ENCODE measurements at places on chromosomes 3 and 15.

- no peak for DNase-seq
Measured at GRCh38 chr3:87359826-87360225, 83.4 kb upstream of the POU1F1 start.

DNA sequence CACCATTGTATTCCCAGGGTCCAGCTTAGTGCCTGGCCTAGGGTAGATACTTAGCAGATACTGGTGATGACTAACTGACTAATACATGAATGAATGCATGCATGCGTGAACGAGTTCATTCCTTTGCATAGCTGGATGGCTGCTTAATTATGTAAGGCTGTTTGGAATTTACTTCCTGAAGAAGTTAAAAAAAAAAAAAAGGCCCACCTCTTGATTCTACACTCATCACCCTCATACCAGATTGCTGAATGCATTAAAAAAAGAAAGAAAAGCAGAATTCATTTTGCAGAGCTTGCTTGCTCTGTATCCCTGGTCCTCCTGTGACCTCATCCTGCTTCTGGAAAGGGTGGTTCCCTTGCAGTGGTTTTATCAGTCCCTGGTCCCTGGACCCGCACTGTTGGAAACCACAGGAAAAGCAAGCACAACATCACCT is 277.6 kb upstream of the CFAP20DC start:
- DNase-seq = no peak

GRCh38 chr3:175150812-175151401 is 291.8 kb downstream of the NAALADL2 start:
- peak; percentile 96 for DNase-seq

GRCh38 chr3:150105886-150106612 is 135.4 kb upstream of the PFN2 start:
- DNase-seq = no peak

GRCh38 chr3:69710153-69710977 is 28.9 kb upstream of the MITF start:
- no peak for DNase-seq

GRCh38 chr3:52891615-52892081 is 5.7 kb downstream of the STIMATE start:
- DNase-seq = no peak

- DNase-seq = no peak
Measured at GRCh38 chr3:154971341-154971740, 108.8 kb upstream of the MME start.

GRCh38 chr3:157753787-157754136 is 250.5 kb upstream of the VEPH1 start:
- DNase-seq = no peak

DNA sequence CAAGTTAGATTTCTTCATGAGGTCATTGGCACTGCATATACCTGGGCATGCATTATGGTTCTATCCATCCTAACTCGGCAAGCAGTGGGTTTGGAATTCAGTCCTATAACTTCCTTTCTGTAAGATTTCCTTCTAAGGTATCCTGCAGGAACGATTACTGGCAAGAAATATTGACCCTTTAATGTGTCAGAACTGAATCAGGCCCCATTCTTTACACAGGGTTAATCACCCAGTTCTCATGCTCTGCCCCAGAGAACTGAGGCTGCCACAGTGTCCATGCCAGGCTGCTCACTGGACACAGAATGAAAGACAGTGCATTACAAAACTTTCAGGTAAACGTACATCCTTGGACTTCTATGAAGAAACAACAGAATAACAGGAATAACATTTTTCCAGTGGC is 108.9 kb downstream of the RPL22L1 start:
- DNase-seq = no peak

GRCh38 chr15:46146915-46147314 is 512.1 kb downstream of the SQOR start:
- DNase-seq = no peak

- DNase-seq = no peak
Measured at GRCh38 chr3:159798951-159799350, 189.7 kb upstream of the IL12A start.

DNA sequence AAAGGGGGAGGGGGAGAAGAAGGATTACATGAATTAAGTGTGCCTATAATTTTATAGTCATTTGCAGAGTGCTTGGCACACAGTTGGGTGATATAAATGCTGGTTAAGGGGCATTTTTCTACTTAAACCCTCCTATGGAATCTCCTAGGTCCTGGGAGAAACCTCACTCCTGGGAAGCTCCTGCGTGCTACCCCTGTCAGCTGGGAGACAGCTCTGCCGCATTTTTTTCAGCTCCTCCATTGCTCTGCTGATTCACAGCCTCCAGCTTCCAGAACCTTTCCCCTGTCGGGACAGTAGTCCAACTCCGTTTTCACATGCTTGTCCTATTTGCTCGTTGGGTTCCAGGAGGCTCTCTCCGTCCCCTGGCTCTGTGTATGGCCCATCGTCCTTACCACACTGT is 59.2 kb downstream of the CHRD start:
- no peak for DNase-seq

- DNase-seq = no peak
Measured at GRCh38 chr3:126371096-126371705, 14.0 kb upstream of the KLF15 start.

- DNase-seq = no peak
Measured at GRCh38 chr3:157280354-157280753, 120.4 kb upstream of the CCNL1 start.

GRCh38 chr3:192884777-192885773 is 32.6 kb downstream of the MB21D2 start:
- DNase-seq = no peak

DNA sequence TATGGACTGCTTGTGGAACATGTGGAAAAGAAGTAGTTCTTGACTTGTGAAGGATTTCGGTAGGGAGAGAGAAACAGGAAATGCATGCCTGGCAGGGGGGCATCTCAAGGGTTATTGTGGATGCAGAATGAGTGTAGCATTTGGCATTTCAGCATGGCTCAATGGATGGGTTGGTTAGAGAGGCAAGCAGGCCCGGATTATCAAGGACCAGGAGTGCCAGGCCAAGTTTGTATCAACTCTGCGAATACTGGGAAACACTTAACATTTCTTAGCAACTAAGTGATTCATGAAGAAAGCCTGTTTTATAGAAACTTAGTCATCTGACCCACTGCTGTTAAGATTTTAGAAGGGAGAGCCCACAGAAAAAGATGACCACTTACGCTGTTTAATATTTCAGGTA is 33.6 kb downstream of the KIF15 start:
- no peak for DNase-seq

- no peak for DNase-seq
Measured at GRCh38 chr3:140754936-140755335, 77.1 kb downstream of the TRIM42 start.

- DNase-seq = no peak
Measured at GRCh38 chr3:33936921-33937525, 138.6 kb downstream of the PDCD6IP start.

DNA sequence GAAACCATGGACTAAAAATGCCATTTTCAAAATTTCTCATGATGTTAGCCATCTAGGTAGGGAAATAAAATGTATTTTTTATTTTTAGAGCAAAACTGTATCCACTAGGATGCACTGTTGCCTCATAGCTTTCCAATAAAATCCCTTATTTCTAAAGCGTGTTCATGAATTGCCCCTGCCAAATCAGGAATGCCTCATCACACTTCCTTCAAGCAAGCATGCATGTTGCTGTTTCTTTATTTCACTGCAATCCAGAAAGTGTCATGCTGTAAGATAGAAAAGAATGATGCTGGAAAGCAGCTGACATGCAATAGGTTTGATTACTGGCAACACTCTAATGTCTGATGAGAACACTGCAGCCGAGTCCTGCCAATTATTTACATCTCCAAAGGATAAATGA is 239.5 kb downstream of the CHL1 start:
- no peak for DNase-seq

GRCh38 chr3:38645076-38645475 is 4.4 kb downstream of the SCN5A start:
- DNase-seq = no peak

DNA sequence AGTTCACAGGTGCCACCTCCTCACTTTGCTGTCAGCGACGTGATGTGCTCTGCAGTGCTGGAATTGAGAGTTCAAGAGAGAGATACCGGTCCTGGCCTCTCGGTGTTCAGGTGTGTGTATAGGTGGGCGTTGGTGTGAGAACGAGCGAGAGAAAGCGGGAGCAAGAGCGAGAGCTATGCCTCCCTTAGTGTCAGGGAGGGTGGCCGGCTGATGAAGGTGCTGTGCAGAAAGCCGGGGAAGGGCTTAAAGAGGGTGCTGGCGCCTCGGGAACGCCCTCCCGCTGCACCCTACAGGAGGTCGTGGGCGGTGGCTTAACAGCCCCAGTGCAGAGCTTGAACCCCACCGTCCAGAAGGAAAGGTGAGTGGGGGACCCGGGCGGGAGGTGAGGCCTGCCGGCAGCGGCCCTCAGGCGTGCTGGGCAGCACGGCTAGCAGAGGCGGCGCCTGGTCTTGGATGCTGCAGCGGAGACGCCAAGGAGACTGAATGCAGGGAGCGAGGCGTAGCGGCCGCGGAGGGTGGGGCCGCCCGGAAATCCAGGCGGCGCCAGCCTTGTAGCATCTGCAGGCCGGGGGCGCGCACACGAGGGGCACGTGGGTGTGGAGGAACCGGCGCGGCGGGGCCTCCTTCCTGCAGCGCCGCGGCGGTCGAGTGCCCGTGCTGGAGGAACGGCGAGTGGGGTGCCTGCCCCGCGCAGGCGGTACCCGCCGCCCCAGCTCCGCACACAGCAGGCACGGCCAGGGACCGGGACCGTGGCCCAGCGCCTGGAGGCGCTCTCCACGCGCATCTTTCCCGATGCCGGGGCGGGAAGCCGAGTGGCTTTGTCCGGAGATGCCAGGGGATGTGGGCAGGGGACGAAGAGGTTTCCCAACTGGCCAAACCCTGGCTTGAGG is 246.8 kb upstream of the TOPAZ1 start:
- no peak for DNase-seq

DNA sequence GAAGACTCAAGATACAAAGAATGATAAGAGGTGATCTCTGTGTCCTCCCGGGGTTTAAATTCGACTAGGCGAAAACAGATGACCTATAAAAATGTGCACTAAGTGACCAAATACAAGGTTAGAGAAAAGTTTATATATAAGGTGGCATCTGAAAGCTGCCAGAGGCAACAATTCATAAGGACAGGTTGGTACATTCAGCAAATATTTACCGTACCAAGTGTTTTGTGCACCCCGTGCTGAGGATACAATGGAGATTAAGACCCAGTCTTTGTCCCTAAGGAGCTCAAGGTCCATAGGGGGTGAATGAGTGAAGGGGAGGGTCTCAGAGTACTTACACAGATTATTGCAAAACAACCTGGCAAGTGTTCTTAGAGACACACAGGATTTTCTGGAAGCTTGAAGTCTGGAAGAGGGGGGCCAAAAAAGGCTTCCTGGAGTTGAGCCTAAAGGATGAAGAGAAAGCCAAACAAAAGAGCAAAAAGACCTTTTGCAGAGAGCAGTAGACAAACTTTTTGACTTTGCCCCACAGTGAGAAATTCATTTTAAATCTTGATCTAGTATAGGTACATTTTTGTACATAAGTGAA is 71.4 kb upstream of the LRIG1 start:
- DNase-seq = no peak

DNA sequence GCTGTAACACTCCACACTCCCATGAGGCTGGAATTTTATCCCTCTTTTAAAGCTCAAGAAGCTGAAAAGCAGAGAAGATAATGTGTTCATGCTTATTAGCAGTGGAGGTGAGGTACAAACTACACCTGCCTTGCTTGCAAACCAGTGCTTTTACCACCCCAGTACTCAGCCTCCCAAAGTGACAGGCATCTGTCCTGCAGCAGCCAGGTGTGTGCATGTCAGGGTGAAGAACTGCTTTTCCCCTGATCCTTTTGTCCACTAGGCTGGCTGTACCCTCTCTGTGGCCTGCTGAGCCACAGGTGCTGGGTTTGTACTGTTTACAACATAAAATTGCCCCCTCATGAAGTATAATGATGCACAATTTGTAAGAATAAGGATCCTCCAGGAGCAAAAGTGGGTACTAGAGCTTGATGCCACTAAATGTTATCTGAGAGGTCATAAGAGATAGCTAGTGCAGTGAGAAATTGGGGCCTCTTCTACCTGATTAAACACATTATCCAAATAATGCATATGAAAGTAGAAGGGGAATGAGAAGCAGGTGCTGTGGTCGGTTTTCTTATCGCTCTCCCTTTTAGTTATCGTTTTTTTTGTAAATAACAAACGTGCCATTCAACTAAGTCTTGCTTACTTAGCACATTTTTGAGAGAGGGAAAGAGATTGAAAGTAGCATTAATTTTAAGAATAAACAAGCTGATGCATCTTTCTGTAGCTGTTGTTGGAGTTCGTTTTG is 39.2 kb upstream of the GADL1 start:
- DNase-seq = peak; percentile 43

DNA sequence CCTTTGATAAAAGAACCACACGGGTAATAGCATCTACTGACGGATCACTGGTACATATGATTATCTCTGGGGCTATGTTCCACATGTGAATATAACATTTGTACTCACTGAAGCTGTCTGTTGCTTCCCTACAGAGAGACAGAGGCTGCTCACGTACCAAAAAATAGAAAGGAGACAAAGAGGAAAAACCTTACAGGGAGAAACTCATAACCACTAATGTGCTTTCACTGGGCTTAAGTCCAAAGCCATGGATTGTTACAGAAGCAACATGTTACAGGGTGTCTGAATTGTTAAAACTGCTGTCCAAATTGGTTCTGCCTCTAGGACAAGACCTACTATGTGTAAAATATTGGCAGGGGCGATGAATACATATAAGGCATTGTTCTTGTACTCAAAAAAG is 311.9 kb downstream of the FOXP1 start:
- no peak for DNase-seq

DNA sequence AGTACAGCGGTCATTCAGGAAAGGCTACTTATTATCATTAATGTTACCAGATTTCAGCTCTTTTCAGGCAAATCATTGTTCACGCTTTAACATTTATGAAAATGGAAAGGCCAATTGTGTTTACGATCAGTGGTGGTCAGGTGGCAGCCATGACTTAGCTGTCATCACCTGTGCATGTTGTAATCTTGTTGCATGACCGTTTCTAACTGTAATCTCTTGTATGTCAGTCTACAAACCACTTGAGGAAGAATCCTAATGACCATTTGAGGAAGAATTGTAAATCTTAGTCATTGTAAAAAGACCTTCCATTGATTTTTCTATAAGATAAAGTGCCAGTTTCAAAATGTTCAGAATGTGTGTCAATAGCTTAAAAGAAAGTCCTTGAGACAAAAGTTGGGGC is 100.4 kb downstream of the SERPINI1 start:
- no peak for DNase-seq

DNA sequence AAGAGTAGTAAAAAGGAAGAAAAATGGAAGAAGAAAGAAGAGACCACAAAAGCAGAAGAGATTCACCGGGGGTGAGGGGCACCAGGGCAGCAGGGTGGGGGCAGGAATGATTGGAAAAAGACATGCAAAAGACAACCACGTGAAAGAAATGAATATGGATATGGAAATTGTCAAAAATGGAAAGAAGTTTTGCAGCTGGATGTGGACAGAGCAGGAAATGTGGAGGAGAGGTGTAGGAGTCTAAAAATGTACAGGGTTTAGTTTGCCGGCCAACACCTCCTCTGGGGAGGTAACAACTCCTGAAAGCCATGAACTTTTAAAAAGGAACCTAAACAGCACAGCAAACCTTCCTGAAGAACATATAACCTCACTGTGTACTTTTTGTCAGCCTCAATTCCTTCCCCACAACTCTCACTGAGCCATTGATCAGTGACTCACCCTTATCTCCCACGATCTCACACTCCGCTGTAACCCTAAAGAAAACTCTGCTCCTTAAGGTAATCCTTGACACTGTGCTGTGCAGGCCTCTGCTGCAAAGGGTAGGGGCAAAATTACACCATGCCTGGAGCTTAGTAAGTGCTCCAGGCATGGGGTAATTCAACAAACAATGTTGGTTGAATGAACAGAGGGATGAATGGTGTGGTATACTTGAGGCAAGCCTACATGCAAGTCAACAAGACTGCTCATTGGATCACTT is 100.2 kb upstream of the BOC start:
- DNase-seq = no peak

GRCh38 chr15:99511531-99511865 is 54.3 kb upstream of the MEF2A start:
- no peak for DNase-seq
